SJSA1 (cell line): ENCODE measurements at places on chromosomes 3 and 15. TPM values are rescaled to one million over a fixed set of nuclear protein-coding genes. Genes with fewer than 3 reads are reported as not detected.

DNA sequence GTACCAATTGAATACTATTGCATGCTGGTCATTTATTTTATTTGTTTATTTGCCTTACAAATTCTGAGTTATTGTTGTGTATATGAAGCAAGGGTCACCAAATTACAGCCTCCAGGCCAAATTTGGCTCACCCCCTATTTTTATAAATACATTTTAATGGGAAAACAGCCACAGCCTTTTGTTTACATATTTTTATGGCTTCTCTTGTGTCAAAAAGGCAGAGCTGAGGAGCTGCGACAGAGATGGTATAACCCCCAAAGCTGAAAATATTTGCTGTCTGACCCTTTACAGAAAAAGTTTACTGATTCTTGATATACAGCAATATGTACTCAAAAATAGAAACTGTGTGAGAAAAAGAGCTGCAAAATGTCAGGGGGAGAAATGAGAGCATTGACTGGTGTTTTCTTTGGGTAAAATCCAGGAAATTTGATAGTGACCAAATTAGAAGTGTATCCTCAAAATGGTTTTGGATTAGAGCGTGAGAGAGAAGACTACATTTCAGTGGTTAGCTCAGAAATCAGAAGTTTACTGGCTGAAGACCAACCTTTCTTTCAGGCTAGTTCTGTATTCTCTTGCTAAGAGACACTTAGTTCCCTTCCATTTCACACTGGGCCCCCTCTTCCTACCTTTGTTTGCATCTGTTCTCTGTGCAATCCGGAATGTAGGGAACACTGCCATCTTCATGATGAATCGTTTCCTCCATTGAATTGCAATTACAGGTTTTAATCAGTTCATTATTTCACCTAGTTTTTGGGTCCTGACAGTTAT is 757.8 kb downstream of the AGBL1 start:
- H3K4me3 ChIP-seq = no peak overlapping the region
- H3K27me3 ChIP-seq = no peaks in the 10 kb centered on the region
- H3K27ac ChIP-seq = no peak overlapping the region
- no peaks in the 10 kb centered on the region for H3K4me1 ChIP-seq
- no peak for DNase-seq

- no peaks in the 10 kb centered on the region for H3K4me1 ChIP-seq
- H3K36me3 ChIP-seq = no peaks in the 10 kb centered on the region
- H3K4me3 ChIP-seq = no peak overlapping the region
- H3K27ac ChIP-seq = no peak overlapping the region
These were observed 111.3 kb upstream of the ARRDC4 start for GRCh38 chr15:97849183-97849582.

Gene EAF2
- total RNA-seq = 2.3 and 7.4 TPM in 2 replicates

GRCh38 chr3:189655617-189656016 is 24.4 kb downstream of the TP63 start:
- H3K4me3 ChIP-seq = no peak overlapping the region
- no peak for DNase-seq
- H3K4me1 ChIP-seq = no peaks in the 10 kb centered on the region
- H3K27me3 ChIP-seq = no peaks in the 10 kb centered on the region
- no peak overlapping the region for H3K27ac ChIP-seq

Gene CPA3
- 0.08 TPM in 1 of 2 replicates, not detected in the other for total RNA-seq

DNA sequence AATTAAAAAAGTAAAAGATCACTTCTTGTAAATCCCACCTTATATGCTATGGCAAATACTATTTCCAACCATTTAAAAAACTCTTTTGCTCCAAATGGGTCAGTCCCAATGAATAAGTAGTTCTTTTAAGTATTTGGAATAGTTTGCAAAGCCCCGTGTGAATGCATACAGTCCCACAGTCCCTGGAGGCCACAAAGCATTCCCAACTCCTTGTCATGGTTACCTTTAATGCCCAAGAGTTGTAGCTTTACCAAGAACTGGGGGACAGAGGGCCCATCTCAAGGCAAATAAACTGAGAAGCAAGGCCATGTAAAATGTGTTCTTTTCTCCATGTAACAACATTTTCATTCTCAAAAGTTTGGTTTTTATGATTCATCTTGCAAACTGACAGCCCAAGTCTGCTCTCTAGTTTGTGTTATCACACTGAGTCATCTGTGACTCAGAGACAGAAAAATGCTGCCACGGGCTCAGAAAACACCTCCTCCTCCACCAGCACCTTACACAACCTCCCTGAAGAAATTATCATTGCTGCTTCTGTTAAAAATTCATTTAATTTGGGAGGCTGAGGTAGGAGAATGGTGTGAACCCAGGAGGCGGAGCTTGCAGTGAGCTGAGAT is 336.2 kb downstream of the ERC2 start:
- H3K4me3 ChIP-seq = no peak overlapping the region
- peak overlapping the region; percentile 64 for H3K27ac ChIP-seq
- H3K36me3 ChIP-seq = no peaks in the 10 kb centered on the region
- H3K4me1 ChIP-seq = peaks cover 41% of the 10 kb centered on the region

DNA sequence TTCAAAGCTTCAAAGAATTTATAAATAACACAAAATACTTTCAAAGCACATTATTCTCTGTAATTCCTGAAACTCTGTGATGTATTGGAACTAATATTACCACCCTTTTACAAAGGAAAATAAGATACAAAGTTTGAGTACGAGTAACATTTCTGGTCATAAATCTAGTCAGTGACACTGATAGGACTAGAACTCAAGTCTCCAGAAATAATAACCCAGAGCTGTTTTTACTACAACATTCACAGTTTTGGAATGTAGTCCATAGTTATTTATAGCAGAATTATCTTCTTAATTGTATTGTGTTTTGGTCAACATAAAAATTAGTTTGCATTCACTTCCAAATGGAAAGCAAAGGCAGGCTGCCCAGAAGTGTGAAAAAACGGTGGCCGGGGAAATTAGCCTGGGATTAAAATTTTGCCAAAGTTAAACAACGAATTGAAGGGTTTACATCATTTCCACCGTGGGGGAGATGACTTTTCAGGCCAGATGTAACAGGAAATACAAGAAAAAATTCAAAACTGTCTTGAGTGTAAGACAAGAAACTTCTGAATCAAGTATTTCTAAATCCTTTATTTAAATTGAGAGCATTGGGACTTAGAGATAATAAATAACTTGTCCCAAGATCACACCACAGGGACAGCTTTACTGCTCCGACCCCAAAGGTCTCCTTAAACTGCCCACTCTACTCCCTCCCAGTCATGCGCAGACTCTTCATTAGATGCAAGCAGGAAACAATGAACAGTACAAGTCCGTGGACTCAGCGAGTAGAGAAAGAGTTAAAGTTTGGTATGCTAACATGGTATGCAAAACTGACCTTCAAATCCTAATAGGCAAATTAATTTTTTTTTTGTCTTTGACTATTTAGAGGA is 74.3 kb upstream of the VGLL4 start:
- H3K4me1 ChIP-seq = peaks cover 27% of the 10 kb centered on the region
- H3K36me3 ChIP-seq = peaks cover 11% of the 10 kb centered on the region; the same call in 1 of the 2 replicates
- peak overlapping the region; percentile 85 for H3K4me3 ChIP-seq
- H3K27me3 ChIP-seq = no peaks in the 10 kb centered on the region
- peak; percentile 61 for DNase-seq

DNA sequence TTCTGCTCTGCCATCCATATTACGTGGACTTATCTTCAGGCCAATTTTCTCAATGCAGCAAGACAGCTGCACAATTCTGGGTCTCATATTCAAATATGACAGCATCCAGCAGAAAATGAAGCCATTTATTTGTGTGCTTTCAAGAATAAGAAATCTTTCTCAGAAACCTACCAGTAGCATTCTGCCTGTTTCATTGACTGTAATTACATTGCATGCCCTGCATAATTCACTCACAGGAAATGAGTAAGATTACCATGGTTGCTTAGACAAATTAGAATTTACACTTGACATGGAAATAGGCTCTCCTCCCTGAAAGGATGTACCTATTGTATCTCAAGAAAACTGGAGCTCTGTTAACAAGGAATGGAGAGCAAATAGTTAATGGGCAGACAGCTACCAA is 346.6 kb upstream of the DCBLD2 start:
- no peak for DNase-seq
- H3K27ac ChIP-seq = no peak overlapping the region
- no peaks in the 10 kb centered on the region for H3K36me3 ChIP-seq
- H3K27me3 ChIP-seq = no peaks in the 10 kb centered on the region
- no peak overlapping the region for H3K4me3 ChIP-seq

Gene MYL3
- not detected in 2 replicates for total RNA-seq

DNA sequence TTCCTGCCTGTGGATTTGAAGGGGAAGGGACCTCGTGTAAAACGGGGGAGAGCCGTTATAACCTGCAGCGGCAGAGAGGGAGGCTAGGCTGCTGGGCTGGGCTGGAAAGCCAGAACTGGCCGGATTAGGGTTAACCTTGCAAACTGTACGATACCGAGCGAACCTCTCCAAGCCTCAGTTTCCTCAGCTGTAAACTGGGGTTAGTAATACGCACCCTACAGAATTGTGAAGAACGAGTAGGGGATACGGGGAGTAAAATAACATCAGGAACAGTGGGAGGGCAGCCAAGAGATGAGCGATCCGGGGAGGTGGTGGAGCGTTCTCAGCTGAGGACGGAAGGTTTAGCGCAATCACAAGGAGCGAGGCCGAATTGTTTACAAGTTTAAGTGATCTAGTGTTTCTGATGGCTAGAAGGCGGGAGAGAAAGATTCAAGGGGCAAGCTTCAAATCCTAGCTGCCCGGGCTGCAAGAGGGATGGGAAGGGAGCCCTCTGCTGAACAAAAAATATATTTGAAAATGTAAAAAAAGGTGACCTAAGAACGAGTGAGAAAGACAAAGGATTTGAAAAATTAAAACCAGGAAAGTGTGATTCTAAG is 768 bp upstream of the SEMA5B start:
- H3K36me3 ChIP-seq = no peaks in the 10 kb centered on the region
- peaks cover 92% of the 10 kb centered on the region for H3K27me3 ChIP-seq
- DNase-seq = peak; percentile 33
- no peak overlapping the region for H3K27ac ChIP-seq
- H3K4me1 ChIP-seq = peaks cover 20% of the 10 kb centered on the region

DNA sequence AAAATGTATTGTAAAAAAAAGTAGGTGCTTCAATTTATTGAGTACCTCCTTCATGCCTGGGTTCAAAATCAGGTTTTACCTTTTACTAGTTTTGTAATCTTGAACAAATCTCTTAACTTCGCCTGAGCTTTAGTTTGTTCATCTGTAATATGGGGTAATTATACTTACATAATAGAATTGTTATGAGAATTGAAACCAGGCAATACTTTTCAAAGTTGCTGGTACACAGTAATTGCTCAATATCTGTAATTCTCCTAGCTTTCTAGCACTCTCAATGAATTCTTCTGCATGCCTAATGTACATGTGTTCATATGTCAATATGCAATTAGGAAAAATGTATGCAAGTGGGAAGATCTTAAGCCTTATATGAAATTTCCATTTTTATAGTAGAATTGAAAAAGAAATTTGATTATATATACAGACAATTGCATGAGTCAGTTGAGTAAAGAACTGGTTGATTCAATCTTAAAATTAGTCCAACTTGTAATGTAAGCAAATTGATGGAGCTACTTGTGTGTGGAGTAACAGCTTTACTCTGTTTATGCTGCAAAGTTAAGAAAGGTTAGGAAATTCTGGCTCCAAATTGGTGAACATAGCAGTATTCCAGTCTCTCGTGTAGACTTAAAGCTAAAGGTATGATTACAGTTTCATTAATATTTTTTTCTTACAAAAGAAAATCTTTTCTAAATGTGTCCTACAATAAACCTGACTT is 4.1 kb downstream of the TNFSF10 start:
- H3K4me3 ChIP-seq = no peak overlapping the region
- H3K27ac ChIP-seq = no peak overlapping the region
- no peaks in the 10 kb centered on the region for H3K36me3 ChIP-seq
- peaks cover 49% of the 10 kb centered on the region for H3K4me1 ChIP-seq
- no peaks in the 10 kb centered on the region for H3K27me3 ChIP-seq

DNA sequence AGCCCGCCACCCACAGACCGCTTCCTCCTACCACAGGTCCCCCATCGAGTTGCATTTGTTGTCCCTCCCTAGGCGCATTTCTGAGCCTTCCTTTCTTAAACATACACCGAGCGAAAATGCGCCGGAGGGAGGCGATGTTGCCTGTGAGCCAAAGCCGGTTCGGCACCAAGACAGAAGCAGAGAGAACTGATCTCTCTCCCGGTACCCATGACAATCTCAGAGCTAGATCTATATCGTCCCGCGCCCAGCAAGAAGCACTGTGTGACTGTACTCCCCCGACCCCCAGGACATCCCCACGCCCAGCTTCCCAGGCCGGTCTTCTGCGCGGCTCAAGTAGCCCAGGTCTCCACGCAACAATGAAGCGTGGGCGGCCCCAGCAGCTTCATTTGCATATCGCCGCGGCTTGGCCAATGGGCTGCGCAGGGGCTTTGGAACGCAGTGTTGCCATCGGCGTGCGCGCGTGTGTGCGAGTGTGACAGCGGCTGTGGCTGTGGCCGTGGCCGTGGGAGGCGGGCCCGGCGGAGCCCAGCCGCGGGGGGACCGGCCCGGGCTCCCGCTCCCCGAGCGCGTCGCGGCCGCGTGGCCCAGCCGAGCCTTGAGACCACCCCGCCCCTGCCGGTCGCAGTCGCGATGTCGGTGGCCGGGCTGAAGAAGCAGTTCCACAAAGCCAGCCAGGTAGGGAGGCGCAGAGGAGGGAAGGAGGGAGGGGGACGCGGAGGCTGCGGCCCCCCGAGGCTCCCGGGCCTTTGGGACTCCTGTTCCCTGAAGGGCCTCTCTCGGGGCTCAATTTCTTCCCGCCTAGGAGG is at the start of gene SH3GL3:
SH3GL3 (plus strand) TSS at position 438 of the 806 bp plus-strand sequence; CDS start at position 631, 193 bp downstream.
- no peak within 1 kb of the TSS for H3K27ac ChIP-seq
- H3K4me1 ChIP-seq = peaks cover 11% of the 10 kb centered on the region
- H3K27me3 ChIP-seq = 0 out of 2 replicates have a peak, but pooled peaks cover 7% of the 10 kb centered on the region
- peak; percentile 65 for DNase-seq

- DNase-seq = no peak
- H3K27me3 ChIP-seq = no peaks in the 10 kb centered on the region
- no peak overlapping the region for H3K4me3 ChIP-seq
- no peaks in the 10 kb centered on the region for H3K36me3 ChIP-seq
- no peak overlapping the region for H3K27ac ChIP-seq
These were observed 52.5 kb downstream of the ATP10A start for GRCh38 chr15:25810631-25811091.
